ENCODE measurements at places on chromosomes 6 and 20. TPM values are rescaled to one million over a fixed set of nuclear protein-coding genes. Genes with fewer than 3 reads are reported as not detected.

DNA sequence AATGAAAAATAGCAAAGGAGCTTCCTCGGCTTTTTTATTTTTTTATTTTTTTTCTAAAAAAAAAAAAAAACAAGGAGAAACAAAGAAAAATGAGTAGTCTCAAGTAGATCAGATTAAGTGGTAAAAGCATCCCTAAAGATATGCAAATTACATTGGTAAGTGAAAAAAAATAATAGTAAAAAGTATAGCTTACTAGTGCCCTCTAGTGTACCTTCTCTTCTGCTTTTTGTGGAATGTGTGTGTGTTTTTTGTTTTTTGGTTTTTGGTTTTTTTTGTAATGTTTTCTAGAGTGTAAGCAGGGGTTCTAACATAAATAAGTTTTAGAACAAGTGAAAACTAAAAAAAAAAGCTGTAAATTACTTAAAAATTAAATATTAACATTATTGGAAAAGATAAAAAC, 1062.0 kb downstream of the HACE1 start:
- no peaks in the 10 kb centered on the region for H3K27me3 ChIP-seq
- H3K4me1 ChIP-seq: no peaks in the 10 kb centered on the region
- H3K27ac ChIP-seq: no peak overlapping the region
- H3K36me3 ChIP-seq: no peaks in the 10 kb centered on the region
- no peak overlapping the region for H3K4me3 ChIP-seq
- DNase-seq: no peak

DNA sequence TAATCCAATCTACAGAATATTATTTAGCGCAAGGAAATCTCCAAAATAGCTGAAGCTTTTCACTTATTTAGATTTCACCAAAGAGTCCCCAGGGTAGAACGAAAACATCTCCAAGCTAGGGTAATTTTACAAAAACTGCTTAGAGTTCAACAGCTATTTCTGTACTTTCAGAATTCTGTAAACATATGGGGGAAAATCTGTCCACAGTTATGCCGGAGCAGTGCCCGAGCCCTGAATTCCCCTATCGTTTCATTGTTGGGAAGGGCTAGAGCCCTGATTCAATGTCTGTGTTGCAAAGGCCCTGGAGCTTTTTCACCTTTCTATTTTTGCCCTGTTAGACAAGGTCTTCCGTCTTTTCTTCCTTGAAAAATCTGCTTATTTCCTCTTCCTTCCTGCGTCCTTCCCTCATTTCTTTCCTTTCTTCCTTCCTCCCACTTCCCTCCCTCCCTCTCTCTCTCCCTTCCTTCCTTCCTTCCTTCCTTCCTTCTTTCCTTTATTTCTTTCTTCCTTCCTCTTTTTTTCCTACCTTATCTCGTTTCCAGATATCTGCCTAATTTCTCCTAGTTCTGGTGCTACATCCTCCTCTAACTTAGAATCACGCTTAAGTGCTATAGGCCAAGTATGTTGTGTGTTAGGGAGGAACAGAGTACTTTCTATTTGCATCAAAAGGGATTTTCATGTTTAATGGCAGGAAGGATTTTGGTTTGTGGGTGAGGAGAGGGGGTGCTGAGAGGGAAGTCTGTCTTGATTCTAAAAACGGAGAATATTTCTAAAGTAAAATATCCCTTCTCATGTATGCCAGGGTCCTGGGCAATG, 122.5 kb upstream of the BMP2 start:
- H3K27me3 ChIP-seq: no peaks in the 10 kb centered on the region
- H3K27ac ChIP-seq: no peak overlapping the region
- DNase-seq: no peak
- no peaks in the 10 kb centered on the region for H3K36me3 ChIP-seq
- H3K4me1 ChIP-seq: no peaks in the 10 kb centered on the region

DNA sequence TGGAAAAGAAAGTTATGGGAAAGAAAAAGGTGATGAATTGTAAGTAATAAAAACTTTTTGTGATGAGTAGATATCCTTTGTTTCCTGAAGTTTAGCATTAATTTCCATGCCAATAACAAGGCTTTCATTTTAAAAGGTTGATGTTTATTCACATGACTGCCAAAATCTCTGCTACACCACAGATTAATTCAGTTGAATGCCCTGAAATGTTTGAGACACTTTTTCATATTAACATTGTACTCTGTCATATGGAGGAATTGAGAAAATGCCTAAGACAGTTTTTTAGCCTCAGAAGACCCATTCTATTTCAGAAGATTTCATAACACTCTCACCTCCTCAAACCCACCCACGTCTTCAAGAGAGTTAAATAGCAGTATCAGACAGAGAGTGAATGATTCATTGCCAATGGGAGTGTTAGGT, 115.5 kb downstream of the ADGRG6 start:
- H3K27me3 ChIP-seq: peaks cover 10% of the 10 kb centered on the region
- no peaks in the 10 kb centered on the region for H3K36me3 ChIP-seq
- DNase-seq: no peak
- H3K4me3 ChIP-seq: no peak overlapping the region
- no peak overlapping the region for H3K27ac ChIP-seq

DNA sequence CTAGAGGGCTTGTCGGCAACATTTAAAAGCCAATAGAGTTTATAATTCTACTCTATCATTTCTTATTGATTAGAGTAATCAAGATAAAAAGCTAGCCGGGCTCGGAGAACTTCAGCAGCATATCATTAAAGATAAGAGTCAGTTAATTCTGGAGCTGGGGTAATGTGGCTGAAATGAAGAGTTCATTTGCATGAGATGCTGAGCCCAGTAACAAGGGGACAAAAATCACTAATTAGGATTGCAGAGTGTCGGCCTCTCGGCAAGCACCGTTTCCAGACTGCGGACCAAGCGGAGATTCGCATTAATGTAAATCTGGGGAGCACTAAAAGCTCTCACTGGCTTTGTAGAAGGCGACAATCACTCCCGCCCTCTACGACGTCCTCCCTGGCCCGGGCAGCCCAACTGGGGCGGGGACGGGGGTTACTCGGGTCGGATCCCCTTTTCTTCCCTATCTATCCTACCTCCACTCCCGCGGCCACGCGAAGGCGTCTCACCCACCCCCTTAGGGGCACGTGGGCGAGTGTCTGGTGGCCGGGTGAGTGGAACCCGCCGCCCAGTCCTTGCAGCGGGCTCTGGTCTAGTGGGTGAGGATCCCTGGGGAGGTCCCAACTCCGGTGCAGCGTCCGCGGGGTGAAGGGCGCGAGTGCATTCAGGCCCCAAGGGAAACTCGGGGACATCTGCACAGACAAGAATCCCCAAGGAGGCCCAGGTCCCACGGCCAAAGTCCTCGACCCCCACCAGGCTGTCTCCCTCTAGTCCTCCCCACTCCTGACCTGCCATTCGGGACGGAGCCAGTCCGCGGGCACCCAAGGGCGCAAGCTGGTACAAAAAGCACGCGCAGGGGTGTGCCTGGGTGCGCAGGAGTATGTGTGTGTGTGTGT, 42.2 kb upstream of the OSTM1 start:
- H3K4me1 ChIP-seq: peaks cover 53% of the 10 kb centered on the region
- no peaks in the 10 kb centered on the region for H3K36me3 ChIP-seq
- H3K27ac ChIP-seq: no peak overlapping the region
- peak overlapping the region; percentile 65 for H3K4me3 ChIP-seq

- H3K4me1 ChIP-seq: no peaks in the 10 kb centered on the region
- H3K36me3 ChIP-seq: no peaks in the 10 kb centered on the region
- no peak overlapping the region for H3K27ac ChIP-seq
- H3K4me3 ChIP-seq: no peak overlapping the region
Measured at GRCh38 chr6:164690702-164691500, 618.5 kb downstream of the C6orf118 start.

- DNase-seq: no peak
- no peaks in the 10 kb centered on the region for H3K36me3 ChIP-seq
- H3K27ac ChIP-seq: no peak overlapping the region
- no peak overlapping the region for H3K4me3 ChIP-seq
- no peaks in the 10 kb centered on the region for H3K4me1 ChIP-seq
Measured at GRCh38 chr6:55047451-55048044, 126.8 kb upstream of the HCRTR2 start.

- no peaks in the 10 kb centered on the region for H3K36me3 ChIP-seq
Measured at GRCh38 chr6:7142918-7143475, 35.2 kb downstream of the RREB1 start.

GRCh38 chr6:136073216-136073615, 176.9 kb downstream of the MTFR2 start:
- peaks cover 2% of the 10 kb centered on the region for H3K27me3 ChIP-seq
- no peaks in the 10 kb centered on the region for H3K4me1 ChIP-seq
- H3K36me3 ChIP-seq: no peaks in the 10 kb centered on the region
- H3K27ac ChIP-seq: no peak overlapping the region
- DNase-seq: no peak

DNA sequence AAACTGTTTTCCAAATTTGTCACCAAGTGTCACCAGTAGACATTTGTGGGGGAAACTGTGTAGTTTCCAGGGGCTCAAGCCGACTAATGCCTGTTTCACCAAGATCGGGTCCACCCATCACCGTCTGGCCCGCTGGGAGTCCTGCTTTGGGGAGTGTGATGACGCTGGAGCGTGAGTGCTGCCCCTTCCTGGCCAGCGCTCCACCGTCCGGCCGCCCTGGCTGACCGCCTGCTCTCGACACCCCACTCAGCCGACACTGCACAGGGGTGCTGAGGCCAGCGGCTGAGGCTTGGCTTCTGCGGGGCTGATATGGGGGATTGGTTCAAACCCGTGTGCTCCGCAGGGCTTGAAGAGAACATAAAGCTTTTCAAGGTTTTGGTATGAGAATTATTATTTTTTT, 160.1 kb downstream of the SMOC2 start:
- DNase-seq: no peak
- no peak overlapping the region for H3K27ac ChIP-seq
- H3K27me3 ChIP-seq: peaks cover 5% of the 10 kb centered on the region
- no peaks in the 10 kb centered on the region for H3K36me3 ChIP-seq
- no peaks in the 10 kb centered on the region for H3K4me1 ChIP-seq

GRCh38 chr20:6142348-6142993, 19.6 kb upstream of the FERMT1 start:
- no peak overlapping the region for H3K4me3 ChIP-seq
- H3K27me3 ChIP-seq: peaks cover 3% of the 10 kb centered on the region
- no peaks in the 10 kb centered on the region for H3K4me1 ChIP-seq
- DNase-seq: peak; percentile 33
- H3K36me3 ChIP-seq: no peaks in the 10 kb centered on the region

- DNase-seq: no peak
- no peaks in the 10 kb centered on the region for H3K27me3 ChIP-seq
- H3K36me3 ChIP-seq: peaks cover 23% of the 10 kb centered on the region
- H3K4me3 ChIP-seq: no peak overlapping the region
- no peak overlapping the region for H3K27ac ChIP-seq
- H3K4me1 ChIP-seq: no peaks in the 10 kb centered on the region
Measured at GRCh38 chr20:35199740-35200139, 26.8 kb upstream of the MMP24 start.

GRCh38 chr6:41694815-41695526, 40.4 kb downstream of the TFEB start:
- H3K36me3 ChIP-seq: no peaks in the 10 kb centered on the region
- no peak overlapping the region for H3K27ac ChIP-seq
- H3K4me3 ChIP-seq: no peak overlapping the region

DNA sequence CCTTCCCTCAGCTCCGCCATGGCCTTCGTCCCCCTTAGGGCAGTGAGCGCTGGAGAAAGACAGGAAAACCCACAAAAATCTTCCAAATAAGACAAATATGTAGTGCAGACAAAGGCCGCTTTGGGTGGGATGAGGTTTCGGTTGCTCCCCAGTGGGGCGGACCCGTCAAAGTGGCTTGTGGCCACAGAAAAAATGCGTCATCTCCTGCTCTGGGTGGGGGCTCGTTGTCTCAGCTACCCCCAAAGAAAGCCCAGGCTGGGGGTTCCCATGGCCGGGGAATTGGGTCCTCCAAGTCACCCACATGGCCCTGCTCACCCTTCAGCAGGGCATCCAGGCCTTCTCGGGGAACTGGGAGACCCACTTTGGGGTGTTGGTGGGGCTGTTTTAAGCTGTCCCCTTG, 21.9 kb upstream of the SCUBE3 start:
- peaks cover 6% of the 10 kb centered on the region for H3K4me1 ChIP-seq
- H3K36me3 ChIP-seq: no peaks in the 10 kb centered on the region
- H3K27me3 ChIP-seq: peaks cover 5% of the 10 kb centered on the region
- H3K4me3 ChIP-seq: no peak overlapping the region
- H3K27ac ChIP-seq: no peak overlapping the region
- no peak for DNase-seq

DNA sequence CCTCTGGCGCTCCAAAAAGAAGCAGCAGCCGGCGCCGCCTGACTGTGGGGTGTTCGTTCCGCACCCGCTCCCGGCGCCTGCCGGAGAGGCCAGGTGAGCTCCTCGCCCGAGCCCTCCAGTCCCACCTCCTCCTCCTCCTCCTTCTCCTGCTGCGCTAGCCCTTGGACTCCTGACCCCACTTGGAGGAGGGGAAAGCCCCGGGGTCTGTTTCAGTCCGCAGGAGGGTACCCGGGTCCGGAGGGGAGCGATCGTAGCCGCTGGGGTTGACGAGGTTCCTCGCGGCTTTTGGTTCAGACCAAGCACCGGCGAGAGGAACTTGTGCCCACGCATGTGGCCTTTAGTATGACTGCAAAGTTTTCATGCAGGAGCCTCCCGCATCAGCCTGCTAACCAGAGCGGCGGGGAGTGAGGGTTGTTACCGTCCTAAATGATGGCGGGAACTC, 493 bp downstream of the CRYBG1 start:
- peaks cover 32% of the 10 kb centered on the region for H3K27me3 ChIP-seq
- H3K36me3 ChIP-seq: no peaks in the 10 kb centered on the region
- peaks cover 9% of the 10 kb centered on the region for H3K4me1 ChIP-seq

DNA sequence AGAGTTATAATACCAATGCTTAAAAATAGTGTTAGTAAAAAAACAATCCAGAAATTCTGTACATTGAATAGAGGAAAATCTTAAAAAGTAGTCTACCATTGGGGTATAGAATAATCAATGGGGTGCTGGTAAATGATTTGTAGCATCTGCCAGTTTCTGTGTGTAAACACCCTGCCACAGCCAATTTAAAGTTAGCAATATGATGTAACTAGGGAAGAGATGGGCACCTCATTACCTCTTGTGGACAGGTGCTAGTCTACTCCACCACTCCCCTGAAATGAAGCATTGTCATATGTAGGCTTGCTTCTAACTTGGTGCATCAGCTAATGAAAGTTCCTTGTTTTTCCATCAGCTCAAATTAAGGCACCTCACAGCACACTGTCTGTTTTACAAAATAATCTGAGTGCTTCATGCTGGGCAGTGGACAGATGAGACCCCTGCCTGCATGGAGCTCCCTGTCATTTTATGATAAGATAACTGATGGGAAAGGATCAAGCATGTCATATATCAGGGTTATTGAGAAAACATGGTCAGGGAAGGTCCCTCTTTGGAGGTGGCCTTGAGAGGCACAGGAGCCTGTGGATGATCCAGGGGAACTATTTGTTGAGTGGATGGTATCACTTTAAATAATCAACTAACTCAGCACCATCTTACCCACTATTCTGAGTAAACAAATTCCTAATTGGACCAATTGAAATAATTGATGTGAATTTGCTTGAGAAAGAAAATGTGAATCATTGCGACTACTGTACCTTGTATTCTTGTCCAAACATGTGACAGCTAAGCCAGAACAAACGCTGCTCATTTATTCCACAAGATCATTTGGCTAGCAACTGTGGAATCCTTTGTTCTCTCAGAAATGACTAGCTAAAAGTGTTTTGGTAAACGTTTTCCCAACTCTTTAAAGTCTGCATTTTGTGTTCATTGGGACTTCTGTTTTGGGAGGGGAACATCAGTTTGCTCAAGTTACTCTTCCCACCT, 45.9 kb upstream of the CSE1L start:
- no peaks in the 10 kb centered on the region for H3K27me3 ChIP-seq
- no peak overlapping the region for H3K4me3 ChIP-seq
- H3K36me3 ChIP-seq: peaks cover 28% of the 10 kb centered on the region
- DNase-seq: no peak
- H3K27ac ChIP-seq: no peak overlapping the region

Gene ERVFRD-1
- total RNA-seq: not detected

Gene MUC22
- total RNA-seq: not detected

Gene PDE7B
- total RNA-seq: 0.05 TPM

Gene HLA-DRB1
- 8.7 TPM for total RNA-seq

Gene DDO
- not detected for total RNA-seq

Gene SLC17A3
- not detected for total RNA-seq

Gene ZFP57
- total RNA-seq: not detected

Gene GPLD1
- total RNA-seq: 0.19 TPM

Gene FERMT1
- total RNA-seq: 0.05 TPM

Gene CAGE1
- total RNA-seq: 0.12 TPM
